ENCODE measurements at places on chromosomes 2 and 18.
A peak's percentile ranks its signal among the peaks of the same experiment; 100 is the strongest.

GRCh38 chr2:60285626-60286316, 267.7 kb downstream of the BCL11A start:
- DNase-seq = no peak

- DNase-seq = peak; percentile 53
These were observed 30.9 kb upstream of the SCLY start for GRCh38 chr2:238029853-238030252.

DNA sequence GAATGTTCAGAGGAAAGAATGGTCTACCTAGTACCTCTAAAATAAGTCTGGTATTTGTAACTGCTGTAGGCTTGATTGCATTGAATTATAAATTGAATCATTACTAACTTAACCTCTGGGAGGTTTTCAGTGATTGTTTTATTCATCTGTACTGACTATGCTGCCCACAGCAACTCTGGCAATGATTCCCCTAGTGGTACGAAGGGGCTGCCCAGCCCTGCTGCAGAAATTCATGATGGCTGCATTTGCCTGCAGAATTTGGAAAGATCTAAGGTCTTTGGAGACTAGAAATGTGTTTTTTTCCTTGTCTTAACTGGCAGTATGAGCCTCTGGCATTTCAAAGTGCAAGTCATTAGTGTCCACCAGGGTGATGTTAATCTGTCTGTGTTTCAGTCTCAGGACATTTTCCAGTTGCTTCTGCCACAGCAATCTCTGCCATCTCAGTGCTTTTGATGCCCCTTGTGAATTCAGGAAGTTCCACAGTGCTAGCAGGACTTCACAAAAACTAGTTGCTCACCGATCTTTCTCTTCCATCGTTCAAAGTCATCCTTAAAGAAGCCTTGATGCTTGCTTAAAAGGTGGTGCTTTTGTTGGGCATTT, 13.4 kb upstream of the LRPPRC start:
- DNase-seq = no peak

DNA sequence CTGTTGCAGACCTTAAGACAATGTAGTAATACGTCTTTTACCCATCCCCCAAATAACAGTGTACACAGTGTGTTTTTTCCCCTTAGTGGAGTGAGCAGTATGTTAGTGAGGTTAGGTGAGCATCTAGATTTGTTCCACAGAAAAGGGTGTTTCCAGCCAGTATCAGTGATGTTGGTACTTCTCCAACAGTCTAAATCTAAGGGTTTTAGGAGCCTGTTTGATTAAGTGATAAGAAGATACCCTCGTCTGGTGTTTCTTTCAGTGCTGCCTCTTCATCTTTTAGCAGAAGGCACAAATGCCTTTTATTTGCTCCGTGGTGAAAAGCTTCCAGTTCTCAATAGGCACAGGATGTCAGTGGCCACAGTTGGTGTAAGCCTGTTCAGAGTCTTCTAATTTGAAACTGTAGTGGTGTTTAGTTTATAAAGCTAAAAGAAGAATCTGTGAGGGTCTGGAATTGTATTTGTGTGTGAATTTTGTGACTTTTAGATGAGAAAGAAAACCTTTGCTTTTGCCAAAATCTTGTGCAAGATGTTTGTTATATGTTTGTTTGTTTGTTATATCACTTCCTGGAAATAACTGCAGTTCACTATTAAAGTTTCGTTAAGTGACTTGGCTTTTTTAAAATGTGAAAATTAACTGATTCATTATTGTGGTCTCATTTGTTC, 71.2 kb downstream of the MAP4K4 start:
- no peak for DNase-seq

DNA sequence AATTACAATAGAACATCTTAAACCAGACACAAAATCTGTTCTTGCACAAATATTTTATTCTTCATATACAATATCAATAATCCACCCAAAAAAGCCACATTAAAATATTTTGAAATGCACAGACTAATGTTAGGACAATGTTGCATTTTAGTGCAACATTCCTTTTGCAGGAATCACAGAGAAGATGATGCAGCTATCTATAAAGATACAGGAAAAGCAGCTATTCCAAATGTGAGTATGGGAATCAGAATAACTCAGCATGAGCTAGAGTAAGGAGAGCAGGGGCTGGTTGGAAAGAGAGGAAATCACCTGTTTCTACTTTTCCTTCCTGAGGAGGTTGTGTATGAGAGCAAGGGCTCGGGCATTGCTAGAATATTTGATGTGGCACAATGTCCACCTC, 4.8 kb downstream of the C2orf66 start:
- DNase-seq = no peak

- DNase-seq = no peak
These were observed 7.0 kb downstream of the USP34 start for GRCh38 chr2:61463769-61464475.

DNA sequence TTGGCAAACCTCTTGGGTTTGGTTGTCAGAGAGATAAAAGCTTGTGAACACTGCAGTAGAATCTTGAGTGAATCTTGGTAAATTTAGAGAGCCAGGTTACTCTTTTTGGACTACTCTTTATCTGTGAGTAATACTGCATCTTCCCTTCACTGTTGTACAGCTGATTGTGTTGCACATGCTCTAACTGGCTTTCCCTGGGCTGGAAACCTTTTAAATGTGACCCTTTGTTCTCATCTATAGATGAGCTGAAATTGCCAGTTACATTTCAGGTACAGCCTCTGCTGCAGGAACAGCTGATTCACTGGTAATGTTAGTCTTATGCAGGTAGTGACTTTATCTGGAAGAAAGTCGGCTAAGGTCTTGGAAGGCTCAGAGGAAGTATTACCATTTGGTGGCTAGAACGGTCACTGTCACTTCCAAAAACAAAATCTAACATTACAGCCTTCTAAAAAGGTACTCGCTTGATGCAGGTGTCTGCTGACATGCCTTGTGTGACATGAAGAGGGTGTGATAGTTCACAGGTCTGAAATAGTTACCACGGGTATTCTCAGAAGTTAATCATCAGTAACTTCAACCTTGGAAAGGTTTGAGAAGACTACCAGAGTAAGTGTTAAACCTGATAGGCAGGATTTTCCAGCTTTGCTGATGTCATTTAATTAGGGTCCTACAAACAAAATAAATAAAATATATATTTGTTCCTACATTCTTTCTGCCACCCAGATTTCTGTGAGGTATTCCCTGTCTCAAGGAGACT, 851.1 kb downstream of the SLC4A3 start:
- DNase-seq = no peak
